SHP77 treated with DMSO at 0.1 percent for 48 hours (cell line): ENCODE measurements at places on chromosomes 7 and 10.

- DNase-seq, result no peak
These were observed 2.9 kb downstream of the WAC start for GRCh38 chr10:28535846-28536245.

DNA sequence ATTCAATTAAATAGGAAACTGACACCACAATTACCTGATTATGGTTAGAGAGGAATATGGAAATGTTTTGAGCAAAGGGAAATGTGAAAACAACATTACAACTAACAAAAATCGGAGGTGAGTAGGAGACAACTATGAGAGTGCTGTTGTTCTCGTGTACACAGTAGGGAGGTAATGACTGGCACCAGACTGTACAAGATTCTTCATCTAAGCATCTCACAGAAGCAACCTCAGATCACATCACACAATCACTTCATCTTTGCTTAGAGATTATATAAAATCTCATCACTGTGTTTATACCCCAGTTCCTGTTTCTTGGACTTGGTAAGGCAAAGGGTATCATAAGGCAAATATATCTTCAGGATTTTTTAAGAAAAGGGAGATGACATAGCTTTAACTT is 14.9 kb downstream of the ABLIM1 start:
- DNase-seq, result no peak

- DNase-seq, result no peak
These were observed 4.2 kb upstream of the NT5C3A start for GRCh38 chr7:33066771-33067170.

GRCh38 chr10:14688606-14689005 is 86.1 kb downstream of the FAM107B start:
- no peak for DNase-seq

- DNase-seq, result no peak
These were observed 27.1 kb downstream of the LRRC20 start for GRCh38 chr10:70355051-70356021.

GRCh38 chr10:89217057-89217990 is 10.2 kb upstream of the CH25H start:
- peak; percentile 1 for DNase-seq
